Posterior vena cava (tissue), 2 donors: ENCODE measurements at places on chromosomes 3 and 15. TPM values are rescaled to one million over a fixed set of nuclear protein-coding genes. Genes with fewer than 3 reads are reported as not detected.

Gene FMN1
- 20.2 TPM for total RNA-seq

Gene USP50
- total RNA-seq: 0.86 TPM

Gene STIMATE
- total RNA-seq: 24.1 TPM

Gene SMCO1
- total RNA-seq: not detected

Gene FES
- 31.7 TPM for total RNA-seq

DNA sequence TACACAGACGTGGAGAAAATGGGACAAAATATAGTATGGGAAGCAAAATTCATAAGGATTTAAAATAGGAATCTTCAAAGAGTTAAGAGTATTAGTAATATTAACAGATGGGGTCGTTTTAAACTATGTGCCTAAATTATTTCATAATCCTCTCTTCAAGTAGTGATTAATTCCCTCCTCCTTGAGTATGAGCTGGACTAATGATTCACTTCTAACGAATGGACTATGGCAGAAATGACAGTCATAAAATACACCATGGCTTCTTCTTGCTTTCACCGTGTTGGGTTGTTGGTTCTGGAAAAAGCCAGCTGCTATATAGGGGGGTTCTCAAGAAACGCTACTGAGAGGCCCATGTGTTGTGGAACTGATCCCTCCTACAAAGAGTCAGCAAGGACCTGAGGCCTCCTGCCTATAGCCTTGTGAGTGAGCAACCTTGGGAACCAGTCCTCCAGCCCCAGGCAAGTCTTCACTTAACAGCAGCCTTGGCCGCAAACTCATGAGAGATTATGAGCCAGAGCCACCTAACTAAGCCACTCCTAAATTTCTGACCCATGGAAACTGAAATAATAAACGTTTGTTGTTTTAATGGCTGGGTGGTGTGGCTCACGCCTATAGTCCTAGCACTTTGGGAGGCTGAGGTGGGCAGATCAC lies 64.8 kb upstream of the ABHD2 start:
- DNase-seq: no peak

DNA sequence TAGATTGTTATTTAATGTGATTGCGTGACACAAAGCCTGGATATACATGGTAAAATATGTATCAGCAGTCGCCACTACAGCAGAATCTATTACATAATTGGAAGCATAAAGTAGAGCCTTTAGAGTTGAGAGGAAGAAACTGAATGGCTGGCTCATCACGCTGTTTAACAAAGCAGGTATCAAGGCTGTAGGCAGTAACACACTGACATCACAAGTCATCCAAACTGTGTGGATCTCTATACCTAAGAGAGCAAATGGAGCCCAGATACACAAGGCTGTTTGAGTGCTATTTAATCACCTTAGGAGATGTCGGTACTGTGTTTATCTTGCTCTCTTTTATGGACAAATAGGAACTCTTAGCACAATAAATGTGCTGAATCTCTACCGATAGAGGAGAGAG lies 864.4 kb downstream of the VGLL3 start:
- no peak for DNase-seq

GRCh38 chr3:181851063-181851462 lies 139.3 kb downstream of the SOX2 start:
- no peak for DNase-seq

- no peak for DNase-seq
Measured at GRCh38 chr3:34439796-34440195, 641.4 kb downstream of the PDCD6IP start.

- peak; percentile 90 for DNase-seq
Measured at GRCh38 chr15:80152896-80153876, at the start of gene FAH. FAH (plus strand) TSS chr15:80152999; CDS start chr15:80153055, 56 bp downstream.

GRCh38 chr3:3665961-3666640 lies 133.1 kb upstream of the LRRN1 start:
- no peak for DNase-seq

DNA sequence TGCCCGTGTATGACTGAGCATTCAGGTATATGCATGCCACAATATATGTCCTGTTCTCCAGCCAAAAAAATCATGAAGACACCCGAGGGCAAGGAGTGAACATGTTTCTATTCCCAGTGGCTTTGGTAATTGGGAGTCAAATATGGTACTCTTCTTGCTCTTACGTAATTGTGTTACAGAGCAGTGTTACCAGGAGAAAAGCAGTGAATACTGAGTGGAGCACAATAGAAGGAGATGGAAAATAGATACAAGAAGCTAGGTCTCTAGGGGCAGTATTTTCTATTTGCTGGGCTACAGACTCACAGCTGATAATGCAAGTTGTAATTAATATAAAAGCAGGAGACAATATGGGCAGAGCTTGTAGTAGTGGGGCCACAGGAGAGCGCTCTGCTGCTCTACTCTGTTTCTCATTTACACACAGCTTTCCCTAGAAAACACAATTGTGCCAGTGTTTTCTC lies 13.2 kb downstream of the MEIS2 start:
- no peak for DNase-seq
